ENCODE measurements at places on chromosomes 6 and 20.

GRCh38 chr6:144582939-144583613 is 297.9 kb downstream of the UTRN start:
- DNase-seq, result peak; percentile 13

- DNase-seq, result no peak
Measured at GRCh38 chr6:148448369-148449012, 105.9 kb downstream of the SASH1 start.

DNA sequence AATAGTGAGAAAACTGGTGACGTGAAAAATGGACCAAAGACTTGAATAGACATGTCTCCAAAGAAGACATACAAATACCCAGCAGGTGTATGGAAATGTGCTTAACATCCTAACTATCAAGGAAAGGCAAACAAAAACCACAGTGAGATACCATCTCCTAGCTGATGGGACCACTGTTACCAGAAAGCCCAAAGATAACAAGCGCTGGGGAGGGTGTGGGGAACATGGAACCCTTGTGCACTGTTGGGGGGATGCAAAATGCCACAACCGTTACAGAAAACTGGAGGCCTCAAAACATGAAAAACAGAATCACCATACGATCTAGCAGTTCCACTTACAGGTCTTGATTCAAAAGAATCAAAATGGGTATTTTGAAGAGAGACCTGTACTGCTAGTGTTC is 19.8 kb upstream of the RBM38 start:
- no peak for DNase-seq

GRCh38 chr6:159951772-159952171 is 17.1 kb upstream of the IGF2R start:
- no peak for DNase-seq

GRCh38 chr6:159805440-159806020 is 5.5 kb downstream of the PNLDC1 start:
- DNase-seq, result no peak

GRCh38 chr6:73542891-73543290 is 22.1 kb upstream of the EEF1A1 start:
- no peak for DNase-seq

- peak; percentile 2 for DNase-seq
Measured at GRCh38 chr6:83707829-83708545, 914 bp downstream of the SNAP91 start.

DNA sequence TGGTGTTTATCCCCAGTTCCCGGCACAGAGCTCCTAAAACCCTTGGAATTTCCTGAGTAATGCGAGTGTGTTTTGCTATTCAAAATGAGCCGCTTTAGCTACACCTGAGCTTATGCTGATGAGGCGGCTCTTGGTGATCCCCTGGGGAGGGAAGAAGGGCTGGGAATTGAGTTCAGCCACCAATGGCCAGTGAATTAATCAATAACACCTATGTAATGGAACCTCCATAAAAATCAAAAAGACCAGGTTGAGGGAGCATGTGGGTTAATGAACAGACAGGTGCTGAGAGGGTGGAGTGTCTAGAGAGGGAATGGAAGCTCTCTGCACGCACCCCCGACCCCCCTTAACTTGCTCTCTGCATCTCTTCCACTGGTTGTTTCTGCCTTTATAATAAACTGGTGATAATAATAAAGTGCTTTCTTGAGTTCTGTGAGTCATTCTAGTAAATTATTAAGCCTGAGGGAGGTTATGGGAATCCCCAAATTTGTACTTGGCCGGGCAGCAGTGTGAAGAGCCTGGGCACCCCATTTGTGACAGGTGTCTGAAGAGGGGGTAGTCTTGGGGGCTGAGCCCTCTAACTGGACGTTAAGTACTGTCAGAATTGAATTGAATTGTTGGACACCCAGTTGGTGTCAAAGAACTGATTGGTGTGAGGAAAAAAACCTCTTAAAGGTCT is 24.6 kb upstream of the SERPINB1 start:
- DNase-seq, result no peak

GRCh38 chr20:58014628-58015315 is 213.7 kb downstream of the ANKRD60 start:
- no peak for DNase-seq

- no peak for DNase-seq
Measured at GRCh38 chr6:143279385-143279784, 171.1 kb downstream of the ADAT2 start.

- DNase-seq, result peak; percentile 6
Measured at GRCh38 chr20:24289737-24290481, 179.5 kb upstream of the SYNDIG1 start.

DNA sequence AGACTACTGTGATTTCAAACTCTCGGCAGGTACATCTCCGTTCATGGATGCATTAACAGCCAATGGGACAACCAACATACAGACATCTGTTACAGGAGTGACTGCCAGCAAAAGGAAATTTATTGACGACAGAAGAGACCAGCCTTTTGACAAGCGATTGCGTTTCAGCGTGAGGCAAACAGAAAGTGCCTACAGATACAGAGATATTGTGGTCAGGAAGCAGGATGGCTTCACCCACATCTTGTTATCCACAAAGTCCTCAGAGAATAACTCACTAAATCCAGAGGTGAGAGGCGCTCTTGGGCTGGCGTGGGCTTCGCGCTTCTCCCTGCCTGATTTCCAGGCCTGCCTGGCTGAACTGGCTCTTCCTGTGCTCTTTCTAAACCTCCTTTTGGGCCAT is 68.4 kb downstream of the RPP40 start:
- DNase-seq, result no peak

GRCh38 chr6:11634948-11635347 is 97.4 kb downstream of the TMEM170B start:
- no peak for DNase-seq

DNA sequence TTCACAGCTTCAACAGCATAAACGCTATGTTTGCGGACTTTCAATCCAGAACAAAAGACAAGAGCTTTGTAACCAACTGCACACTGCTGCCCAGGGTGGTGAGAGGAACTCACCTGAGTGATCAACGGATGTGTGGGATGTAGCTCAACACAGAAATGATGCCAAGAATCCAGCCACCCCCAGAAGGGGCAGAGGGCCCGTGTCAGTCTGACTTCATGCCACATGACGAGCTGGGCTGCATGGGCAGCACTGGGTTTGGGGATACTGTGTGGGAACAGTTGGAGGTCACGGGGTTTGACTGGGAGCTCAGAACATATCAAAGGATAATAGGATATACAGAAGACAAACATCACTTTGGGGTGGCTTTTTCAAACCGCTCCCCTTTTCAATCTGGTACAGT is 79.4 kb upstream of the TRAF3IP2 start:
- no peak for DNase-seq

GRCh38 chr6:69894578-69895347 is 28.4 kb downstream of the COL19A1 start:
- DNase-seq, result no peak

- peak; percentile 71 for DNase-seq
Measured at GRCh38 chr6:12008366-12009179, 3.5 kb upstream of the HIVEP1 start.

GRCh38 chr6:113526553-113526952 is 330.6 kb upstream of the MARCKS start:
- DNase-seq, result no peak

DNA sequence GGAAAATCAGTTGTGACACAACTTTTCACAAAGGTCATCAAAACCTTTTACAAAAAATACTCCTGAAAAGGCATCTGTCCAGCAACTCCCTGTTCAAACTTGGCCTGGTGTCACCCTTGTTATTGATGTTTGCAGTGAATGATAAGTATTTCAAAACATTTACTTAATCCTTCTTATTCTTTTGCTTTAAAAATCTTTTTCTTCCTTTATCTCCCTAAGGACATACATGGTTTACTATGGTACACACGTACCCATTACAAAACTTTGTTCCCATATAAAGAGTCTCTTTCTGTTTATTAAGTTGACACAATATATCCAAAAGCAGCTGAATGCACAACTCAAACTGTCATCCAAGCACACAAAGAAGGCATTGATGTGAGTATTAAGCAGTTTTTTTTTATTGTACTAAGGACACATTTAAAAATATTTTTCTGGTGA is 17.5 kb downstream of the GSTA2 start:
- DNase-seq, result no peak

GRCh38 chr20:39222101-39222500 is 260.0 kb downstream of the DHX35 start:
- DNase-seq, result no peak

GRCh38 chr6:73309535-73309784 is 44.6 kb downstream of the DPPA5 start:
- no peak for DNase-seq

DNA sequence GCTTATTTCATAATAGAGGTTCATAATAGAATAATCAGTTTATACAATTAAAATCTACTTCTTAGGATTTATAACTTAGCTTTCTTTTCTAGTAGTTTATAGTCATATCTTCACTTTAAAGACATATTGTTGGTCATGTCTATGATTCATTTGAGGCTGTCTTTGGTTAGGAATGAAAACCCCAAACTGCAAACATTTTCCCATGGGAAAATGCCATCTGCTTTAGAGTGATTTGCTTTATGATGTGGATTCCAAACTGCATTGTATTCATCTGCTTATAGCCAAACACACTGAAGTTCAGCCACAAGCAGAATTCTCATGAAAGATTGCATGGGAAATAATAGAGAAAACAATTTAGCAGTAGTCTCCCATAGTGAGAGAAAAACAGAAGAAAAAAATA is 128.0 kb downstream of the RFPL4B start:
- DNase-seq, result no peak

DNA sequence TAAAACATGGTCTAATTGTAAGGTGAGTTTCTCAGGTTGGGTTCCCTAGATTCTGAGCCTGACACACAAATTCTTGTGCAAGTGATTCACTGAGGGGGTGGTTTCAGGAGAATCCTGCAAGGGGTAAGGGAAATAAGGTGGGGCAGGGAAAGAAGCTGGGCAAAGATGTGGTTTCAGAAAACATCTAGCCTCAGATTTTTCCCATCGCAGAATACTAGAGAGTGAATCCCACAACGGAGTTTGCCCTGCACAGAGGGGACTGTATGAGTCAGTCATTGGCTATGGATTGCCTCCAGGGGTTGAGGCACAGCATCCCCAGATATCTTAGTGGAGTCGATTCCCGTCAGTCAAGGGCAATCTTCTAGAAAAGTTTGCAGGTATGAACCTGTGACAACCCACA is 65.2 kb downstream of the PRL start:
- no peak for DNase-seq

DNA sequence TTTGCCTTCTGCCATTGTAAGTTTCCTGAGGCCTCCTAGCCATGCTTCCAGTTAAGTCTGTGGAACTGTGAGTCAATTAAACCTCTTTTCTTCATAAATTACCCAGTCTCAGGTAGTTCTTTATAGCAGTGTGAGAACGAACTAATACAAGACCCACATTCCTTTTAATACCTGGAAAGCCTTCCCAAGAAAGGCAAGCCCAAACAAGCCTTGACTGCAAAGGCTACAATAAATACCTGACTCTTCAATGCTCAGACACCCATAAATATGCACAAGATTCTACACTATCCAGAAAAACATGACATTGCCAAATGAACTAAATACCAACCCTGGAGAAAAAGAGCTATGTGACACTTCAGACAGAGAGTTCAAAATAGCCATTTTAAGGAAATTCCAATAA is 338.8 kb downstream of the HAO1 start:
- no peak for DNase-seq

- DNase-seq, result peak; percentile 28
Measured at GRCh38 chr20:62838128-62838891, 21.5 kb downstream of the COL9A3 start.

GRCh38 chr6:138278326-138278725 is 60.0 kb upstream of the PBOV1 start:
- DNase-seq, result no peak

- peak; percentile 49 for DNase-seq
Measured at GRCh38 chr20:53829724-53830521, 236.3 kb upstream of the ZNF217 start.

GRCh38 chr6:7201732-7202541 is 94.2 kb downstream of the RREB1 start:
- DNase-seq, result peak; percentile 76

GRCh38 chr6:112113431-112113830 is 26.0 kb downstream of the FAM229B start:
- DNase-seq, result no peak
